ENCODE measurements at places on chromosomes 3 and 15.

DNA sequence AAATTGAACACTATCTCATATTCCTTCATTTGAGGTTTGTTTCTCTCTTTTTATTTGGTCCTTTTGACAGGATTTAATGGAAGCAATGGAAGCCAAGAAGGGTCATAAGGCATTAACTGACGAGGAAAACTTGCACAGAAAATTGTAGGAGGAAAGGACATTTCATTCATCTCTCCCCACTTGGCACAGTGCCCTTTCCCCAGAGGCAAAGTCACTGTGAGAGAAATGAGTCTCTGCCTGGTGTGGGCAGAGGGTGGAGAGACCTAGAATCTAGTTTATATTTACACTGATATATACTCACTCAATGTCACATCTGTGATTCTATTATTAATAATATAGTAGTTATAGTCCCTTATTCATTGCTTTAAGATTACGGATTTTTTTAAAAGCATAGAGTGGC is 324.6 kb upstream of the IL12A start:
- DNase-seq: no peak

- DNase-seq: no peak
Observed at GRCh38 chr3:105328338-105328730, 38.4 kb upstream of the ALCAM start.

DNA sequence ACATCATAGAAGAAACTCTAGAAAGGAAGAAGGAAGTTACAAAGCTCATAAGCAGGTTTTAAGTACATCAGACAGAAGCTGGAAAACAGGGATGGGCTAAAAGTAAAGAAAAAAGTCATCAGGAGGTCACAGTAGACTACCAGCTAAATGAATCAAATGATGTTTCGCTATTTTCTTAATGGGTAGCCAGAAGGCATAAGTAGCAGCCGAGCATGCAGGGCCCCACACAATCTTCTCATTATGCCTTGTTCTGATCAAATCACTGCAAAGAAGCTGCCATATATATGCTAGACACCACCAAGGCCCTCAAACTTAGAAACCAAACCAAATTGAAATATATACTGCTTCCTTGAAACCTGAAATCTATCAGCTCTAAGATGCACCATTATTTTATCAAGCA is 349.1 kb downstream of the ULK4 start:
- DNase-seq: no peak

DNA sequence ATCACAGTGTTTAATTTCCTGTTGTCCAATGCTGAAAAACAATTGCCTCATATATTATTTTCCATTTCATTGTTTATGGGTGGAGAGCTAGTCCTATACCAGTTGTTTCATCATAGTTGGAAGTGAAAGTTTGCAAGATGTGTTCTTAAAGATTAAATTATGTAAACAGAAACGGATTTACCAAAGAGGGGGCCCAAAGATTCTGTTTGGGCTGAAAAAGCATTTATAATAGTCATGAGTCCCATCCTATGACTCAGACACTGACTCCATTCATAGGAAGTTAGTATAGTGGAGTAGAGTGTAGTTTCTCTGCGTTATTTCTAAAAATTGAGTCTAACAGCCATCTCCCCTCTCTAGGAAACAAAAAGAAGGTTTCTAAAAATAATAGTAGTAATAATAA is 24.3 kb downstream of the NFKBIZ start:
- no peak for DNase-seq

- no peak for DNase-seq
Observed at GRCh38 chr3:117630885-117631284, 921.3 kb downstream of the TUSC7 start.

DNA sequence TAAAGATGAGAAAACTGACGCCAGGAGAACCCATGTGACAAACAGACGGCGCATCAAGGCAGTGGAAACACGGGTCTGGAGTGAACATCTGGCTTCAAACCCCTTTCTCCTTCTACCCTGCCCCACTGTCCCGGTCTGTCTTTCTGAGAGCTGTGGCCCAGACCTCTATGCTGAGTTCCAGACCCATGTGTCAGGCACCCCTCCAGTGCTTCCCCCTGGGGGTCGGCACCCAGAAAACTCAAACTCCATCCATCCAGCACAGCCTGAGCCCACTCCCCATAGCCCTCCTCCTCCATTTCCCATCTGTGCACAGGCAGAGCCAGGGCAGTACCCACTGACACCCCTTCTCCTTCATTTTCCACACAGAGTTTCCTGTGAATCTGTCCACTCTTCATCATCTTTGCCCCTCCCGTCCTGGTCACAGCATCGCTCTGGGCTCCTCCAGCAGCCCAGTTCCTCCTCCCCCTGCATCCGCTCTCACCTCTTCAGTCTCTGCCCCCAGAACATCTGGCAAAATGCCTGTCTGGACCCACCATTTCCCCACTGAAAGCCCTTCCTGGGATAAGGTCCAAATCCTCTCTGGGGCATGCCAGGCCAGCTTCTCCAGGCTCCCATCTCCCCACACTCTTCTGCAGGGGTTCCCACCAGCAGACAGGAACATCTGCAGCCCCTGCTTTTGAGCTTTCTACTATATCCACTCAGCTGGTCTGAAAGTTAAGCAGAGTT is 2.9 kb downstream of the FAM240A start:
- no peak for DNase-seq

DNA sequence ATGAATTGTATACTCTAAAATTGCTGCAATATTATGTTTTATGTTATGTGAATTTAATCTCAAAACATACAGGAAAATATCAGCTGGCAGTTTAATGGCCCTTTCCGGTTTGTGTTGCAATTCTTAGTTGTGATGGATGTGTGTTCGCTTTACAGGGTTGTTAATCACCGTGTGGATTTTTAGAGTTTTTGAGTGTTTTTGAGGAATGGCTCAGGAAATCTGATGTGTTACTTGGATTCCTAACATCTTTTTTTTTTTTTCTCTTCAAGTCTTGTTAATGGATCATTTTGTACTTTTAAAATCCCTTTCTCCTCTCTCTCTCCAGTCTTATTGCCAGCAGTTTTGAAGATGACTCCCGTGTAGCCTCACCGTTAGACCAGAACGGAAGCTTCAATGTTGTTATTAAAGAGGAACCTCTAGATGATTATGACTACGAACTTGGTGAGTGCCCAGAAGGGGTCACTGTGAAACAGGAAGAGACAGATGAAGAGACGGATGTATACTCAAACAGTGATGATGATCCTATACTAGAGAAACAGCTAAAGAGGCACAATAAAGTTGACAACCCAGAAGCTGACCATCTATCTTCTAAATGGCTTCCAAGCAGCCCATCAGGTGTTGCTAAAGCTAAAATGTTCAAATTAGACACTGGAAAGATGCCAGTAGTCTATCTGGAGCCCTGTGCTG is 35.7 kb downstream of the MGA start:
- DNase-seq: no peak

GRCh38 chr3:71172951-71173350 is 410.6 kb downstream of the FOXP1 start:
- DNase-seq: no peak

- DNase-seq: no peak
Observed at GRCh38 chr3:72520690-72521308, 327.4 kb downstream of the SHQ1 start.

DNA sequence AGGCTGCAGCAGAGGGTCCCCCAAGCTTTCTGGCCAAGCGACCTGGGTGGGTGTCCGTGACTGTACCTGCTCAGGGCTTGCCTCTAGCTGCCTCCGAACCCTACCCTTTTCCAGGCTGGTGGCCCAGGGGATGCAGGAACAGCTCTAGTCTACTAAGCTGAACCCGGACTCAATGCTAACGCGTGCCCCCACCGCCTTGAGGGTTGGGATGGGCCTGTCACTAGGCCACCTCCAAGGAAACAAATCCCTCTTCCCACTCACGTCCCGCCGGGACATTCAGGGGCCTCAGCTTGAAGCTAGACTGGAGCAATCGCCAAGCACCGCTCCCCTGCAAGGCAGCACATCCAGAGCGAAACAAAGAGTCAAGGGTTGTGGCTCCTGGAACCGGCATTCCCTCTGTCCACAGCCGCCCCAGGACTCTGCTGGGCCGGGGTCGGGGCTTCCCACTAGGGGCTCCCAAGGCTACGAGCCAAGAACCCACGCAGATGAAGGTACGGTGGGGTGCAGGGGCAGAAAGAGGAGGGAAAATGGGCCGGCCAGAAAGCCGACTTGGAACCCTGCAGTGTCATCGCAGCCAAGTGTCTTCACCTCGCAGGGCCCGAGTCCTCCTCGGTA is 2.9 kb downstream of the FBXL22 start:
- no peak for DNase-seq

- no peak for DNase-seq
Observed at GRCh38 chr3:181086011-181086410, 96.5 kb upstream of the DNAJC19 start.

- DNase-seq: no peak
Observed at GRCh38 chr3:126676919-126677705, 22.2 kb upstream of the TXNRD3 start.

- DNase-seq: no peak
Observed at GRCh38 chr3:115350606-115351005, 203.5 kb upstream of the ZBTB20 start.

- DNase-seq: no peak
Observed at GRCh38 chr15:98953000-98953787, 54.4 kb downstream of the PGPEP1L start.

- no peak for DNase-seq
Observed at GRCh38 chr3:44992555-44993470, 16.8 kb downstream of the EXOSC7 start.

DNA sequence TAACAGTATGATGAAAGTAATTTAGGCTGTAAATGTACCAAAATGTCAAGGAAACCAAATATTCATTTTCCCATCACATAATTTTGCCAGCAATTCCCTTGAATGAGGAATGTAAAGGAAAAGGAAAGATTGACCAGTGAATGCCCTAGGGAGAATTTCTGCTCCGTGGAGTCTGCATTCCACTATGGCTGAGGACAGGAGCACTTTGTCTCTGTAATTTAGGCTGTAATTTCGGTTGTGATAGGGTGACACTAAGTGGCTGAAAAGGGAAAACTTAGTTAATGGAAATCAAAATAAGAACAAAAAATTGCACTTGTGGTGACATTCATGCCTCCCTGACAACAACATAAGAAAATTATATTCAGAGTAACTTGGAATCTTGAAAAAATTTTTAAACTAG is 8.3 kb upstream of the TMEM207 start:
- no peak for DNase-seq

GRCh38 chr15:25711691-25712090 is 151.4 kb downstream of the ATP10A start:
- no peak for DNase-seq

- DNase-seq: no peak
Observed at GRCh38 chr3:66413151-66413751, 87.6 kb downstream of the LRIG1 start.

DNA sequence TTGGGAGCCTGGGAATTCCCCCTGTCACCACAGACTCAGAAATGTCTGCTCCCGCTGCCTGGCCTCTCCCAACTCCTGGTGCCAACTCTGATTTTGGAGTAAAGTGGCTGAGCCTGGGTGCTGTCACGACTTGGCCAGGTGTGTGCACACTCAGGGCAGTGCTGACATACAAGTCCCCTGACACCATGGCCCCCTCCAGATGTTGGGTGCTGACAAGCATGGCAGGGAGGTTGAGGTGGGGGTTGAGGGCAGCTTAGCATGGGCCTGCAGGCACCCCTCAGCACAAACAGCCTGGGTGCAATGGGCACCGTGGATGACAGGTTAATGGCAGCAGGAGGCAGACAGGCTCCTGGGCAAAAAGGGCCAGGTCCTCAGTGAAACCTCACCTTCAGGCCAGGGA is 511.2 kb downstream of the SQOR start:
- DNase-seq: no peak

DNA sequence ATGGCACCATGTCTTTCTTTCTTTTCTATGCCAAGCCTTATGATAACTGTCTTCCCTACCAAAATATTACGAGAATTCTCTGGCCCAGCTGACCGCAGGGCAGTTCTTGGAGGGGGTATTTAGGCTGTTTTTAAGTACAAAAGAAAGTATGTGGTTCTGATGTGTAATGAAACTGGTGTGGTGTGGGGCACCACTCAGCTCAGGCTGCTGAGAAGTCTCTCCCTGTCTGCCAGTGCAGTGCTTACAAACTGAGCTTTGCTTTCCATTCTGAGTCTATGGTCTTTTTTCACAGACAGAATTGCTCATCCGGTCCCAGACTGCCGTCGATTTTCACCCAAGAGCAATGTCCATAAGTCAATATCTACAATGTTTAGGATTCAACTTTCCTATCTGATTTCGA is 847.6 kb downstream of the NTRK3 start:
- no peak for DNase-seq

GRCh38 chr3:193788189-193788991 is 195.4 kb downstream of the OPA1 start:
- DNase-seq: peak; percentile 74

All from right kidney (tissue), 9 donors.